A549 treated with AZD2906 at 1 μM for 4 hours (cell line): ENCODE measurements at places on chromosomes 2 and 18. TPM values are rescaled to one million over a fixed set of nuclear protein-coding genes. Genes with fewer than 3 reads are reported as not detected.

The CD28 gene
- not detected in 5 replicates for total RNA-seq

The PLB1 gene
- 1.6 to 2.4 TPM (median 1.9 TPM) in 5 replicates for total RNA-seq

The SYT4 gene
- not detected in 5 replicates for total RNA-seq

The ACTG2 gene
- 0.26 to 0.40 TPM (median 0.31 TPM) in 5 replicates for total RNA-seq

The CD8A gene
- total RNA-seq = 0.18 to 0.55 TPM (median 0.24 TPM) in 5 replicates

The MAPRE3 gene
- total RNA-seq = 9.1 to 11.4 TPM (median 9.9 TPM) in 5 replicates

The FAM124B gene
- not detected in 5 replicates for total RNA-seq

The HOXD12 gene
- total RNA-seq = not detected in 5 replicates

The REG3A gene
- total RNA-seq = not detected in 5 replicates

The IRS1 gene
- total RNA-seq = 13.1 to 15.2 TPM (median 14.8 TPM) in 5 replicates

The PLCD4 gene
- total RNA-seq = 0.22 to 0.80 TPM (median 0.38 TPM) in 5 replicates

The TRIB2 gene
- total RNA-seq = 0.13 to 1.1 TPM (median 0.80 TPM) in 5 replicates

The MYO3B gene
- not detected in 5 replicates for total RNA-seq

The GAREM1 gene
- 5.1 to 5.8 TPM (median 5.5 TPM) in 5 replicates for total RNA-seq

The TDRD15 gene
- not detected in 5 replicates for total RNA-seq

The DYNC2LI1 gene
- total RNA-seq = 15.4 to 19.7 TPM (median 17.3 TPM) in 5 replicates

The SERPINB13 gene
- not detected in 5 replicates for total RNA-seq

The REEP1 gene
- total RNA-seq = 0.92 to 1.1 TPM (median 1.0 TPM) in 5 replicates

The CCDC142 gene
- 10.5 to 16.0 TPM (median 13.2 TPM) in 5 replicates for total RNA-seq

The CROCC2 gene
- not detected in 5 replicates for total RNA-seq

The LHCGR gene
- total RNA-seq = not detected in 5 replicates

The SPRED2 gene
- total RNA-seq = 28.3 to 37.1 TPM (median 34.3 TPM) in 5 replicates

The GPBAR1 gene
- total RNA-seq = 0.24 to 0.54 TPM (median 0.40 TPM) in 5 replicates

The IL36A gene
- total RNA-seq = not detected in 5 replicates
